ENCODE measurements at places on chromosomes 7 and 10. TPM values are rescaled to one million over a fixed set of nuclear protein-coding genes. Genes with fewer than 3 reads are reported as not detected.

Gene KCP
- total RNA-seq: 2.9 TPM

Gene PLXDC2
- total RNA-seq: 4.1 TPM

Gene ADRA2A
- 0.07 TPM for total RNA-seq

GRCh38 chr7:12594122-12594897 is 23.8 kb downstream of the SCIN start:
- no peak for DNase-seq

DNA sequence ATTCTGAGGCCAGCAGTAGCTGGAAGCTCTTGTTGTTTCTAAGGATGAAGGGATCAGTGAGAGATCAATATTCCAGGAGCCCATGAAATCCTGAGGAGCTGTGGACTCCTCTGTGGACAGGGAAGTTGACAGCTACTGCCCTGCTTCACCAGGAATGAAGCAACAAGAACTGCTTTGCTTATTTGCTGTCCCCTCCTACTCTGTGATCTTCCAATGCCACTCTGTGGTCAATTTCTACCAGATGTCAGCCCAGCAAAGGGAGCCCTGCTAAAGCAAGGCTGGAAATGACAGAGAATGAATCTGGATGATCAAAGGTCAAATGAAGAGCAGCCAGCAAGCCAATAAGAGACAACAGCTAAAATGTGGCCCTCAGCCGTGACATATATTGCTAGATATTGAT is 227.5 kb upstream of the CHRM2 start:
- DNase-seq: no peak

DNA sequence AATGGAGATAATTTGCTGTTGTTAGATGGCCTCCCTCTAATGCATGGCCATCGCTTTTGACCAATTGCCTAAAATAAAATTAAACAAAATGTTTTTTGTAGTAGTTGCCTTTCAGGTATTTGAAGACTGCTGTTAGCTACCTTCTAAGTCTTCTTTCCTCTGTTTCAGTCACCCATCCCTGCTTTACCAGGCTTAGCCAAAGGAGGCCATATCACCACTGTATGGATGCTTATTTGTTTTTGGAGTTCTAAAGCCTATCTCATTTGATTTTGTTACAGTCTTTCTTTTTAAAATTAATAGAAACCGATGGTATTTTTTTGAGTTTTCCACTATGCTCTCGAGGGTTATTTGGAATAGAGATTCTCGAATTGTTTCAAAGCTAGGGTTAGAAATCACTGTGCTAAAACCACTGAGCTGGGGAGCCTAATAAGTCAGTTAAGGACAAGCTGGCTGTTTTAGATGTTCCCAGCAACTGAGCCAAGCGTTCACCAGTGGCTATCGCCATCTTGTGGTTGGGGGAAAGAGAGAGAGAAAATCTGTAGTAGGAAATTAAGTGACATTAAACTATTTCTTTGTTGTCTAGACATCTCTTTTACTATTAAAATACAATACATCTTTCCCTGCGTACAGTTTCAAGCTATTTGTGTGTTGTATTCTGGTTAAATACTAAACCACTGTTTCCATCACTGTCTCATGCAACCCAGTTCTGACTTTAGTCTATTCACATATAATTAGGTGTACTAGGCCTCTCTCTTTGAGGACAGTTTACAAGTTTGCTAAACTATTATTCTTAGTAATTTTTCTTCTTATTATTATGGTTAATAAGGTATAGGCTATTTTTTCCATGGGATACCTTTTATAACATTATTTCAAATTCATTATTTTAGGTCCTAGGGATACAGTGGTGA is 52.2 kb downstream of the GPR158 start:
- DNase-seq: peak; percentile 26

DNA sequence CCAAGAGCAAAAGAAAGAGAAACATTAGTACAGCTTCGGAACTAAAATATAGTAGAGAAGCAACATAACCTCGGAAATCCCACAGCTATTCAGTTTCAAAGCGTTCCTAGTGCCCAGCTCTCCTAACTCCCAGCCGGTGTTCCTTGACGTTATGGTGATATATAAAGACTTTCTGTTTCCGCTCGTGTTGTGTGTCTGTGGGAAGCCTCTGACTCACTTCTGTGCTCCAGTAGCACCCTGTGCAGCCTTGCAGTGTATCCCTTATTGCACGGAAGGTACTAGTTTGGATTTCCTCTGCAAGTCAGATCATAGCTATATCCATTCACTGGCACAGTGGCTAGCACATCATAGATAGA is 535 bp downstream of the ASAH2B start:
- no peak for DNase-seq
